ENCODE measurements at places on chromosomes 3 and 15.

DNA sequence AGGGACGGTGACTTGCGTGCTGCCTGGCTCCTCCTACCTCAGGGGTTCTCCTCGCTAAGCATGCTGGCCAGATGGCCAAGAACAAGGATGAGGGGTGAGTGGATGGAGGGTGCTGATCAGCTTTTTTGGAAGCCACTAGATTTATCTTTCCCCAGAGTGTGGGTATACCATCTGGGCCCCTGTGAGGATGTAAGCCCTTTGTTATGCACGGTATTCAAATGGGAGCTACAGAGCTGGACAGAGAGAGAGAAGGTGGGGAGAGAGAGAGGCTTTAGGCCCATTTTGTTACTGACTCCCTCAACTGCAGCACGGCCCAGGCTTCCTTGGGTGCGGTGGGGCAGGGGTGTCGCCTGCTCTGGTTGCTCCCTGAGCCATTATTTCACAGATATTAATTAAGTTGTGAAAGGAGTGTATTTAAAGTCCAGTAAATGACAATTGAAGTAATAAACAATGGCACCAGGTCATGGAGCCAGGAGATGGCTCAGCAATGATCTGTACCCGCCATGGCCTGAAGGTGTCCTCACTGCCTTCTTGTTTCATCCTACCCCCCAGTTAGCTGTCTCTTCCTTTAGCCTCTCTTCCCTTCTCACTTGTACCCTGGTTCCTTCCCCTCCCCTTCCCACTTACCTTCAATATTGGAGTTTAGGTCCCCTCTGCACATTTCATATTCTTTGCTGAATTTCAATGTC lies 158.0 kb downstream of the CLSTN2 start:
- no peak for DNase-seq

GRCh38 chr3:161177991-161178390 lies 43.1 kb upstream of the NMD3 start:
- DNase-seq: no peak

GRCh38 chr3:128846486-128846891 lies 32.9 kb upstream of the ACAD9 start:
- DNase-seq: peak; percentile 12

- DNase-seq: no peak
Measured at GRCh38 chr15:71128939-71129562, 13.8 kb downstream of the THSD4 start.

DNA sequence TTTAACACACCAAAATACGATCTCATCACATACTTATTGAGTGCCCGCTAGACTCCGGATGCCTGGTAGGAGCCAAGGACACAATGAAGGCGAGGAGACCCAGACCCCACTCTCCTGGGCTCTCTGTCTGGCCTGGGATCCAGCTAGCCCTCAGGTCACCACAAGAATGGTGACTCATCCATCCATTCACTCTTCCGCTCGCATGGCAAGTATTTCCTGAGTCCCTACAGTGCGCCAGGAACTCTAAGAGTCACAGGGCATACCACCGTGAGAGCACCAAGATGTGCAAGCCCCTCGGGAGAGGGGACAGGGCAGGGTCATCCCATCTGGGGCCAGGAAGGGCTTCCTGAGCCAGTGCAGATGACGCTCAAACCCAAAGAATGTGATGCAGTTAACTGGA lies 101.6 kb upstream of the PRR20G start:
- DNase-seq: no peak

- no peak for DNase-seq
Measured at GRCh38 chr3:136632625-136633081, 119.5 kb downstream of the STAG1 start.

- no peak for DNase-seq
Measured at GRCh38 chr3:31760654-31761053, 220.4 kb downstream of the OSBPL10 start.

DNA sequence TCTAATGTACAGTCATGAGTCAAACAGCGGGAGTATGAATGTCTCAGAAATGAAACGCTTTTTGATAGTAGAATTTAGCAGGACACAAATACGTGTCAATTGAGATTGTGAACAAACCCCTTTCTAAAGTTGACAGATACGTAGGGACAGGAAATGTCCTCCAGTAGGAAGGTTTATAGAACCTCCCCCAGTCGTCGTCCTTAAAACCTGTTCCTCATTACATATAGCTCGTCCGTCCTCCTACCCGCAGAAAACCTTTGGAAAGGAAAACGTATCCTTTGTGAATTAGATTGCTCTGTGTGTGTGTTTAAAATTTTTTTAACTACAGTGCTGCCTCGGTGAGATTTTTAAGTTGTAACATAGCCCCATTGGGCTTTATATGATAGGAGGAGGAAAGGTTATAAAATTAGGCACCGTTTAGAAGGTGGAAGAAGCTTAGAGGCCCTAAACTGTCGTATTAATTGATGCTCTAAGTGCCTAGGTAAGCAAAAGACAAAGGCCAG lies 4.1 kb downstream of the UBE2E1 start:
- no peak for DNase-seq

DNA sequence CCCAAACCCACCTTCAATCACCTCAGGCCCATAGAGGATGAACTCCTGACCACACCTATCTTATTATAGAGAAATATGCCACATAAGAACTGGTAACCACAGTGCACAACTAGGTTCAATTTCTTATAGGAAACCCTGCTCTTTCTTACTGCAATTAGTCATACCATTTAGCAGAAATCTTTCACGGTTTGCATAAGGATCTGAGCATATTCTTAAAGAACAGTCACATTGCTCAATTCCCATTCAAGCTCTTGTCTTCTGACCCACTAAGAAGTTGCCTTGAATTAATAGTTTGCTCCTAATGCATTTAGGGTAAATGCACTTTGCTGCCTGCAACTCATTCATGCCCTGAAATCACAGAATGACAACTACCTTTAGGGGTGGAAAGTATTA lies 9.2 kb downstream of the ERC2 start:
- no peak for DNase-seq

- no peak for DNase-seq
Measured at GRCh38 chr3:190371152-190371551, 16.8 kb upstream of the CLDN16 start.

DNA sequence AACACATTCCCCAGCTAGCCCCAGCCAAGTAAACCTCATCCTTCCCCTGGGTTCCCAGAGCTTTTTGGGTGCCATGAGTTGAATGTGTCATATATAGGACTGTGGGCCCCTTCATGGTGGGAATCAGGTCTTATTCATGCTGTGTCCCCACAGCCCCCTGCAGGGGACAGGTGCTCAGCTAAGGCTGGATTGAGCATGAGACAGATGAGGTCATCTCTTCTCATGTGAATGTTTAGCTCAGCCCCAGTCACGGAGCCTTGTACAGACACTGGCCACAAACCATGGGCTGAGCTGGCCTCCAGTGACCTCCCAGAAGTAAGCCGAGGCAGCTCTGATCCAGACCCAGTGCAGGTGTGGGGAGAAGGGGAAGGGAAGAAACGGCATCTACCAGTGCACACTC lies 70.7 kb downstream of the C3orf70 start:
- DNase-seq: no peak

GRCh38 chr3:145739926-145740325 lies 421.1 kb downstream of the PLOD2 start:
- no peak for DNase-seq

GRCh38 chr3:46463868-46464241 lies 850 bp downstream of the LTF start:
- DNase-seq: no peak

DNA sequence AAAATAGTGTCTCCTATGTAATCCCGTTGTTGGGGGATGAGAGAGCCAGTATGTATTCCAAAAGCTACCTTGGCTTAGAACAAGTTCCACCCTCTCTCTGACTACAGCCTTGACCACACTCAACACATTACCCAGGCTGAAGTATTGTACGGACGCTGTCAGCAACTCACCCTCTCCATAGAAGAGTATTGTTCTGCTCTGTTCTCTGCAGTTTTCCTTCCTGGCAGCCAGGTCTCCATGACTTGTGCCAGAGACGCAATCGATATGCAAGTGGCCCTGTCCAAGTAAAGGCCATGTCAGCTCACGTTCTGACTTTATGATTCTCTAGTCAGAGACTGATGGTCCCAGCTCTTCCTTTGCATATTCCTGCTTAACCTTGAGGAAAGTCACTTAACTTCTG lies 164.1 kb upstream of the SLCO3A1 start:
- DNase-seq: no peak

DNA sequence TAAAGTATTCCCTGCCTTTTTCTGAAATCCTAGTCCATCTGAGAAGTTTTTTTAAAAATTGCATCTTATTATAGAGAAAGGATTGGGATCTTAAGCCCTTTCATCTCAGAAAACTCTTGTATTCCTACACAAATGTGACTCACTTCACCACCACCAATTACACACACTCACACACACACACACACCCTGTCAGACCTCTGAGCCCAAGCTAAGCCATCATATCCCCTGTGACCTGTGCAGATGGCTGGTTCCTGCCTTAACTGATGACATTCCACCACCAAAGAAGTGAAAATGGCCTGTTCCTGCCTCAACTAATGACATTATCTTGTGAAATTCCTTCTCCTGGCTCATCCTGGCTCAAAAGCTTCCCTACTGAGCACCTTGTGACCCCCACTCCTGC lies 1181.9 kb downstream of the ROBO2 start:
- DNase-seq: no peak

DNA sequence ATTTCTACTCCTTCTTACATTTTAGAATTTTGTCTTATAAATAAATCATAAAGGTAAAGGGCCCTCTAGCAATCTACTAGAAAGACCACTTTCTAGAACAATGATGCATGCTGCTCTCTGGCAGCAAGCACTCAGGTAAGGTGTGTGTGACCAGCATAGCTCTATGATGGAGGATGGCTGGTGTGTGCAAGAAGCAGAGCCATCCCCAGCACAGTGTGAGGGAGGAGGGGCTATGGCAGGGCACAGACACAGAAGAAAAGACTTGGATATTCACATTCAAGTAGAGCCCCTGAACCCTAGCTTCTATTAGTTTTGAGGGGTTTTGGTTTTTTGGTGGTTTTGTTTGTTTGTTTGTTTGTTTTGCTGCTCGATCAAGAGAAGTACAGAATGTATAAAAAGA lies 277.1 kb upstream of the CCDC54 start:
- no peak for DNase-seq

GRCh38 chr15:99347574-99347973 lies 96.3 kb downstream of the LRRC28 start:
- DNase-seq: no peak

GRCh38 chr3:108623504-108623903 lies 34.0 kb downstream of the DZIP3 start:
- no peak for DNase-seq

GRCh38 chr3:177642042-177642803 lies 444.9 kb upstream of the TBL1XR1 start:
- no peak for DNase-seq

- DNase-seq: no peak
Measured at GRCh38 chr15:34914317-34914716, 55.2 kb downstream of the AQR start.

DNA sequence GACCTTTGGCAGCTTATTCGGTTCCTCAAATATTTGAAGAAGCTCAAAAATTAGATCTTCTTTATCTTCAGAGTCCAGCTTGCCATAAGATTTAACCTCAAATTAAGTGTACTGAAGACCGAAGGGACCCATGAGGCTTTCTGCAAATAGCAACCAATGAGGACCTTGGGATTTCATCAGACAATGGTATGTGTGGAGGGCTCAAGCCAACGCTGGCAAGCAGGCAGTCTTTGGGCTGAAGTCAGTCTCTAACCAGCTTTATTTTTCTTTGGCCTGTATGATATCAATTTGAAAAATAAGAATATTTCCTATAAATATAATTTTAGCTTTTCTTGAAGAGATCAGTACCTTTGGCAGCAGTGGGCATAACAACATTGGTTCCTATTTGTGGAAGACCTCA lies 692.7 kb downstream of the MCTP2 start:
- no peak for DNase-seq

DNA sequence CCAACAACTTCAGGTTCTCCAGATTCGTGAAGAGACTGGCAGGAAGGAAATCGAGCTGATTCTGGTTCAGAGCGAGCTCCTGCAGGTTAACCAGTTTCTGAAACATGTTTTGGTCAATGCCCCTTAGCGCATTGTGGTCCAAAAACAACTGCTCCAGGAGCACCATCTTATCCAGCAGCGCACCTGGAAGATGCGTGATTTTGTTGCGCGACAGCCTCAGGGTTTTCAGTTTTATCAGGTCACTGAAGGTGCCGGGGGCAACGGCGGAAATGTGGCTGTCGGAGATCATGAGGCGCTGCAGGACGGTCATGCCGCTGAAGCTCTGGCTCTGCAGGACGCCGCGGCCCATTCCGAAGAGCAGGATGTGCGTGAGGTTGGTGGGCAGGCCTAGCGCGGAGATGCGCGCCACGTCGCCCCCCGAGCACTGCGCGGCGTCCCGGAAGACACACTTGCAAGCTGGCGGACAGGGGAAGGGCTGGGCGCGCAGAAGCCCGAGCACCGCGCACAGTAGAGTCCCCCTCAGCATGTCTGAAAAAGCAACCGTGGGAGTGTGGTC lies 1.2 kb downstream of the GP5 start:
- no peak for DNase-seq

DNA sequence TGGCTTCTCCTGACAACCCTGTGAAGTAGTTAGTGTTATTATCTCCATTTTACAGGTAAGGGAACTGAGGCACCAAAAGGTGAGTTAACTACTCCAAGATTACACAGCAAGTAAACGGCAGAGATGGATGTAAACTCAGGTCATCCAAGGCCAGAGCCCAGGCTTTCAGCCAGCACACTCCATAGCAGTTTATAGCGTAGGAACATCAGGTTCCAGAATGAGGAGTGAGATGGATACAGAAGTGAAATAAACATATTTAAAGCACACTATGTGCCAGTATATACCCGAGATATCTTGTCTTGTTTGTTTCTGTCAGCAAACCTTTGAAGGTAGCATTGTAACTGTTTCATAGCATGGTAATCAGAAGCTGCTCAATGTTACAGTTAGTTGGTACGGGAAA lies 279.0 kb downstream of the OXSM start:
- DNase-seq: no peak

- no peak for DNase-seq
Measured at GRCh38 chr15:48493084-48493762, 152.3 kb downstream of the FBN1 start.

DNA sequence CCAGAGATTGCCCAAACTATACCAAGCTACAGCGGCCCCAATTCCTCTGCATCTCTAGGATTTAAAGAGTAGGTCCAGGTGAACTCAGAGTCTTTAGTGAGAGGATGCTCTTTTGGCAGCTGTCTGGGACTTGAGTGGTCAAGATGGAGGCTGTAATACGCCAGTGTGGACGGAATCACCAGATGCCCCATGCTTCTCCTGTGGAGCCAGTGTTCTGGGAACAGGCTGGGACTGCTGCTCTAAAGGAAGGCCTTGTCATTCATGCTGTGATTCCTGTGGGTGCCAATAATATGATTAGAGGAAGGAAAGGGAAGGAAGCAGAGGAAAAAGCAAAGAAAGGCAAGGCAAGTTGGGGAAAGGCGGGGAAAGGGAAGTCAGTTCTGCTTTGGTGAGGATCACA lies 17.4 kb upstream of the NOX5 start:
- DNase-seq: no peak

All from stimulated activated CD4-positive, alpha-beta T cell treated with anti-CD3 and anti-CD28 coated beads, Interleukin-12 subunit alpha, Interleukin-12 subunit beta, amount 100 ng/mL, for 48 hours (primary cell).